ENCODE measurements at places on chromosomes 5 and 9.

DNA sequence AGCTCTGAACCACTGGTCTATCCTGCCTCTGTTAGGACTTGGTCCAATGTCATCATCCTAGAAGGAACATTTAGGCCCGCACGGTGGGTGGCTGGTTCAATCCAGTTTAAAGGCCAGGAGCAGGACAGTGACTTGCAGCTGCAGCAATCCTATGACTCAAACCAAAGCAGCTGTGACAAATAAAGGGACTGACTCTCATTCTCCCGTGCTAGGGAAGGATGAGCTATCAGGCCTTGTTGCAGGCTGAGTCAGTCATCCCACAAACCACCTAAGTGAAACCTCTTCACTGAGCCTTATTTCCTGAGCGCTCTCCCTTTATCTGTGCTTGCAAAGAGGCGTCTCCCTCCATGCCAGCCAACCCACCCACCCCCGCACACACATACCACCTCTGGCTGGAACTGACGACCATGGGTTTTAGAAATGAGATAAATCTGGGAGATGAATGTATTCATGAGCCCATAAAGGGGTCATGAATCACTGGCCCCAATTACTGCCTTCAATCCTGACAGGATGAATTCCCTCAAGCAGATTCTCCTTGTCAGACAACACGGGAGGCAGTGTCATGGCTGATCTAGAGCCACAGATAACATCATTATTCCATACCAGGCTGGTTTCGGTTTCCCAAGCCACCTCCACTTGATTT lies 93.4 kb downstream of the KCNIP1 start:
- no peak for DNase-seq

DNA sequence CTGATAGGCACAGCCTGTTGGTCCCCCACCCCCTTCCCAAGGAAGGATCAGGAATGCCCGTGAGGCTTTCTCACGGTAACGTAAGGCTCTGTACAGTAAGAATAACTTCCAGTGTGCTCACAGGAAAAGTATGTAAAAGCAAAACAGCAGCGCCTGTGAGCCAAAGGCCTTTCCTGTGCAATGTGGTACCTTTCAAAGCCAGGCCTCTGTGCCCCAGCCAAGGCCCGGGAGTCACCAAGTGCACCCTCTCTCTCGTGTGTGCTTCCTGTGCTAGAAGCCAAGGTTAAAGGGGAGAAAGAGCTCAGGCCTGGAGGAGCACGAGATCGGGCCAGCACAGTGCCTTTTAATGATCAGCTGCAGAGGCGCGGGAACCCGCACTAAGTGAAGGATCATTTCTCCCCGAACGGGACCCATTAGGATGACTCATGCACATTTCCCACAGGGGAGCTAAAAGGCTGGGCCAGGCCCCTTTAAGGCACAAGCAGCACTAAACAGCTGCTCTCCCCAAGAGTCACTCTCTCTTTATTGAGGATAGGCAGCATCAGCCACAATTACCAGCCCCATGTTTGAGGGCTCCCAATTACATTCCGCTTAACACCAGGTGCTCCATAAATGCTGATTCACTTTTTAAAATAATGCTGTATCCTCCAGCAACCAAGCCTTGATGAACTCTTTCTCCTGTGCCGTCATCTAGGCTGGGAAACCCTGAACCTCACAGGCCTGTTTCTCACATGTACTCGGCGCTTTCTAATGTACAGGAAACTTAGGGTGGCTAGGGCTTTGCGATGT lies 42.8 kb downstream of the SHB start:
- DNase-seq = no peak

DNA sequence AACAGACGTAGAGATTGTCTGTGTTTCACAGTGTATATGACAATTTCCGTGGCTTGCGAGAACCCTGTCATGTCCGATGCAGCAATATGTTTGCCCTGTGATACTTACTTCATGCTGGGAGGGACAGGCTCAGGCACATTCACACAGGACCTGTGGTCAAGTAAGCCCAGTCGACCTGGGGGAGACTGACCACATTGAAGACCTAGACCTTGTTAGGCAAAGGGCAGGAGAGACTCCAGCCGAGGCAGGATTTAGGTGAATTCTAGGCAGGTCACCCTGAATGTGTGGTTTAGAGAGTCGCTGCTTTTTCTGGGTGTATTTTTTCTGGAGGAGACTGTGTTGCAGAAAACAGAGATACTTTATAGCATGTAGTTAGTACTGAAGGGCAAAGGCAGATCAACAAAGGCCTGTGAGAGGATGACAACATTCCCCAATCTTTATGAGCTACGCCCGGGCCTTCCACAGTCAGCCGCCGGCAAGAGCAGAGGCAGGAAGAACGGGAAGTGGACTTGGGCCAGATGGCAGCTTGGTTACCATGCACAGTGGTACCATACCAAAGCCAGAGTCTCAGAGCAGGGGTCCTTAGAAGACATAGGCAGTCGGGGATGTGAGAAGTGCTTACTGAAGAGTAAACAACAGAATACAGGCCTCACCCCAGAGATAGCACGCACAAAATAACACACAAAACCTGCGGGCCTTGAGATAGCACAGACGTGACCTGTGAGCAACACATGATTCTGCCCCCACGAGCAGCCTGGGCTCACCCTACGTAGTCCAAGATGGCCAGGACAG lies 220.7 kb downstream of the CACNA1B start:
- DNase-seq = no peak

DNA sequence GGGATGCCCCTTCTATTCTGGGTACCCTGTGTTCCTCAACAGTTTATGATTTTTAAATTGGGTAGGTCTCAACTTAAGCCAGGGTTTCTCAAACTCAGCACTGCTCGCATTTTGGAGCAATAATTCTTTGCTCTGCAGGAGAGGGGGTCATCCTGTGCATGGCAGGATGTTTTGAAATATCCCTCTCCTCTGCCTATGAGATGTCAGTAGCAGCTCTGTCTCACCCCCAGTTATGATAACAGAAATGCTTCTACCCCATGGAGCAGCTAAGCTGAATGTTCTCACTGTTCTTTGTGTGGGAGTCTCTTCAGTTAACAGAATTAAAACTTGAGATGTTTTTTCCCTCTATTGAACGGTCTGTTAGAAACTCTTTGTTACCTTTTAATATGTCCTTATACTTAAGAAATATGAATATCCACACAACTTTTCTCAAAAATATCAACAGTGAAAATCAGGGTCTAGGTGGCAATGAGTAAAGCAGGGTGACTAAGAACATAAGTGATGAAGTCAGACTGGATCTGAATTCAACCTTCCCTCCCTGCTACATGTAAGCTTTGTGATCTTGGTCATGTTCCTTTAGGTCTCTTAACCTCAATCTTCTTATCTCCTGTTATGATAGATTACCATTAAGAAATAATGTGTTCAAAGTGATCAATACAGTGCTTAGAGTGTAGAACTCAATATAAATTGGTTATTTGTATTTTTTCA lies 89.0 kb downstream of the CAMK4 start:
- DNase-seq = no peak

GRCh38 chr9:73073337-73074175 lies 78.1 kb upstream of the ANXA1 start:
- no peak for DNase-seq

GRCh38 chr9:78038620-78039300 lies 7.1 kb upstream of the GNAQ start:
- peak; percentile 41 for DNase-seq

DNA sequence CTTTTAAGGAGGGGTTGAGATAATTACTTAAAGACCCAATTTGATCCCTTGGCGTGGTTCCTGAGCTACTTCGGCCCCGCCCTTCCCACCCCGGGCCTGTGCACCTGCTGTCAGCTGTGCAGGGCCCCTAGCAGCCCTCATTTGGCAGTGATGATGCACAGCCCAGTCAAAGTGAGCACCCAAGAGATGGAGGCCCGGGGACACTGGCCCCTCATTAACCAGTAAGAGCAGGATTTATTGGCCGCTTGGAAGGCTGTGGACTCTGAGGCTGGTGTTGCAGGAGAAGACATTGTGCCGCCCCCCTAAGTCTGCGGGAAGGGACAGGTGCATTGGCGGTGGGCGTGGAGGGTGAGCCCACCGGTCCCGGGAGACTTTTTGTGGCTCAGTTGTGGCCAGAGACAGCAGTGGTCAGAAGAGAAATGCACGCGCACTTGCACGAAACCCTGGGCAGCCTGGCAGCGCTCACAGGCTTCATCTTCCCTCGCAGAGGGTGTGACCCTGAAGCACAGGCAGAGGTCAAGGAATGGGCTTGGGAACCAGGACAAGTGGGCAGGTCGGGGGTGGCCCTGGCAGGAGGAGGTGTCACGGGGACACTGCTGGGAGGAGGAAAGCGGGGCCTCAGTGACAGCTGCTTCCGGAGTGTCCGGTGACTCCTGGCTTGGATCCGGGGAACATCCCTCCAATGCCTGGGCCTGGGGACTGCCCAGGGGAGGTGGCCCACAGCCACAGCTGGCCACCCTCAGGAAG lies 74.0 kb upstream of the RXRA start:
- DNase-seq = no peak

GRCh38 chr5:83368319-83368718 lies 103.2 kb upstream of the VCAN start:
- peak; percentile 1 for DNase-seq

DNA sequence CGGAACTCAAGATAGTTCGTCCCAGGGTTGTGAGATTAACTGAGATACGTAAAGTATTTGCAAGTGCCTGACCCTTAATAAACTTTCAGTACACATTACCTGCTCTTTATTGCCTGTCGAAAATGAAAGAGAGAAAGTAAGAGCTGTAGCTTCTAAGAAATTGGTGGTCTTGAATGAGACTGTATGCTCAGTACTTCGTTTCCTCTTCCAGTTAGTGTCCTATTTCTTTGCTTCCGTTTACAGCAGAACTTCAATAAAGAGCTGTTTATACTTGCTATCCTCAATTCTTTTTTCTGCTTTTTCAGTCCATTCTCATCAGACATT lies 534 bp downstream of the SRFBP1 start:
- DNase-seq = no peak

GRCh38 chr5:158811921-158812320 lies 287.8 kb downstream of the EBF1 start:
- no peak for DNase-seq

DNA sequence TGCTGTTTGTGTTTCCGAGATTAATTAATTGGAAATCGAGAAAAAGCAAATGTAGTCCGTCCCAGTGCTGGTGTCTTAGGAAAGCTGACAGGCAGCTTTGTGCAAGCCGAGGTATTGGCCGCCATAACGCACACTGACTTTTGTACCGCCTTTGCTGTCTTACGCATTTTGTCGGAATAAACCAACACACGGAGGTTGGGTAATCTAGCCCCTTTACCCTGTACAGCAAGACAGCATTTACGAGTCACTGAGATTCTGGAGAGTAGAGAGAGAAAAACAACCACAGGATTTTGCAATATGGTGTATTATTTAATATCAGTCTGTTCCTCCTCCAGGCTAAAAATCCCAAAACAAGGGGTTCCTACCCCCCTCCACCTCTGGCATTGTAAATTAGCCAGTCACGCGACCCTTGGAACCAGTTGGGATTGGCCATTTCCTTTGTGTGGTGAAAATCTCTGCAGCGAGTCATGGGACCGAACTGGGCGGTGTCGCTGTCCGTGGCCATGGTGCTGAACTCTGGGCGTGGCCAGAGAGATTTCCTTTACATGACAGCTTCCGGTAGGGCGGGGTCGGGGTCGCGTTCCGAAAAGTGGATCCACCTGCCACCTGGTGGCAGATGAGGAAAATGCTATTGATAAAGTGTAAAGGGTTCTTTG lies 10.3 kb upstream of the PCDHB1 start:
- peak; percentile 77 for DNase-seq

DNA sequence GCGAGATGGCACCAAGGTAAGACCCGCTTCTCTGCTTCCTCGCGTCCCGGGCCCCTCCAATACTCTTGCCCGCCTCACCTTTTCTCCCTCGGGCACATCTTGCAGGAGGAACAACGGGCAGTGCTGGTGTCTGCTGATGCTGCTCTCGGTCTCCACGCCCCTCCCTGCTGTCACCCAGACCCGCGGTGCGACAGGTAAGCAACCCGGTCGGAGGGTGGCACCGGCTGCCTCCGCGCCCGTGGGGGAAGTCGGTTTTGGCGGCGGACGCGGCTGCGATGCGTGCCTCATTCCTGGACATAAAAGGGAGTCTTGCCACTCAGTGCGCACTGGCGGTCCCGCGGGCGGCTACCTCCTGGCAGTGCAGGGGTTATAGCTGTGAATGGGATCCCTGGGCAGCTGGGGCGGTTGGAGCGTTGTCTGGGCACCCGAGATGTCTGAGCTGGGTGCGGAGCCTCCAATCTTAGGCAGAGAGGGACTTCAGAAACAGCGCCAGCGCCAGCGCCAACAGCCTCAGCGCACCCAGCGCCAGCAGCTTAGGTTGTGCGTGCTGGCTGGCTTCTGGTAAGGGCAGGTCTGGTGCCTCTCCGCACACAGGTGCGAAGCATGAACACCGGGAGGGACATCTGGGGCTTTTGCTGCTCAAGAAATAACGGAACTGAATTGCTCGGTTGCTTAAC lies 488 bp downstream of the COL15A1 start:
- DNase-seq = peak; percentile 52

DNA sequence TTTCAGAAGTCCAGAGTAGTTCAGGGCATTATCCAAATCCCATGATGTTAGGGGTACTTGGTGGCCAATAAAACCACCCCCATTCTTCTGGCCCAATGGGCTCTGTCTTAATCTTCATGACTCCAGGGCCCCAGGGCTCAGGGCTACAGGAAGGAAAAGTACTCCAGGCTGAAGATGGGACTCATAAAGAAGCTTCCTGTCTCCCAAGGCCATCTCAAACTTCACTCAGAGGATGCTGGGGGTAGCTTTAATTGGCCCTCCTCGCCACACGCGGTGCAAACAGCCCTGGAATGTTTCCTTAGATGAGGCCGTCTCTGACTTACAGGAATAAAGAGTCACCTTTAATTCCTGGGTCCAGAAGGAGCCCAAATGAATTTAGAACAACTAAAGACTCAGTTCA lies 52.3 kb downstream of the BOD1 start:
- no peak for DNase-seq

Data from hematopoietic multipotent progenitor cell (in vitro differentiated cells).